ENCODE measurements at places on chromosomes 7 and 10. TPM values are rescaled to one million over a fixed set of nuclear protein-coding genes. Genes with fewer than 3 reads are reported as not detected.

DNA sequence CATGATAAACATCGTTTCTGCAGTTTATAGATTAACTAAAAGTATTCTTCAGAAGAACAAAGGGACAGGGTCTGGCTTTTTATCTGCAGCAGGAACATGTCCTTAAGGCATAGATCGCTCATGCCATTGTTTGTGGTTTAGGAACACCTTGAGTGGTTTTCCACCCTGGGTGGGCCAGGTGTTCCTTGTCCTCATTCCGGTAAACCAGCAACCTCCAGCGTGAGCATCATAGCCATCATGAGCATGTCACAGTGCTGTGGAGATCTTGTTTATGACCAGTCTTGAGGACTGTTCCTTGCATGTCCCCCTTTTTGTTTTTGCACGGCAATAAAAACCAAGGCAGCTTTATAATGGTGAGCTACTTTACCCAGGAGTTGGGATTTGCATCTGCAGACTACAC is 33.9 kb downstream of the STOX1 start:
- H3K36me3 ChIP-seq = no peaks in the 10 kb centered on the region
- no peak overlapping the region for H3K27ac ChIP-seq
- no peaks in the 10 kb centered on the region for H3K4me1 ChIP-seq
- no peaks in the 10 kb centered on the region for H3K27me3 ChIP-seq

DNA sequence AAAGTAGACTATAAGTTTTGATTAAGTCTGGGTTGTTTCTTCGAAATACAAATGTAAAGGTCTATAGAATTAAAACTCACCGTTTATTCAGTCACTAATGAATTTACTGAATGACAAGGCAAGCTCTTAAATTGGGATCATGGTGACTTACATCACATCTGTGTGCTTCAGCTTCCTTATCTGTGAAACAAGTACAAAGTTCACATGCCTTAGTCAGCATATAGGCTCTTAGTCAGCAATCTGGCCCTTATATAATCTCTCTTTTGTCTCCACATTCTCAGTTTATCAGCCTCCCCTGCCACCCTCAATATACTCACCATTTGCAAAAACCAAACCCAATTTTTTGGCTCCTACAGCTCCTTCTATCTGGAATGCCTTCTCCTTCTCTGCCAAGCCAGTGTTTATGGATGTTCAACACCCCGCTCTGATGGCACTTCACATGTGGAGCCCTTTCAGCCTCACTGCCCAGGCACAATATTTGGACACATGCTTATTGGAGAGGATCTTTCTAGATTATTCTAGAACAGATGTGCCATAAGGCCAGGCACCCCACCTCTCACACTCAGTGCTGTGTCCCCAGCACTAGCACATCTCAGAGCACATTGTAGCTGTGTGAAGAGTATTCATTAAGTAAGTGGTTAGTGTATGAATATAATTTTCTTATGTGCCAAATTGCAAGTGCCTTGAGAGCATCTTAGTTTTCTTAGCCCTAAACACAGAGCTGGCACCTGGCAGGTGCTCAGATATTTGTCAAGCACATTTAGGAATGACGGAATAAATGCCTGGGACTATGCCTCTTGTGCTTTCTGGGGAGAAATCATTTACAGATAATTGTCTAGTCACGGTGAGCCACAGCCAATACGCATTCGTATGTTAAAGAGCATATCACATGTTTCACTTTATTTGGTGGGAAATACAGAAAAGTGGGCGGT is 9.8 kb upstream of the LAMB1 start:
- H3K4me3 ChIP-seq = no peak overlapping the region
- peaks cover 4% of the 10 kb centered on the region for H3K27me3 ChIP-seq
- H3K36me3 ChIP-seq = no peaks in the 10 kb centered on the region
- no peak for DNase-seq

DNA sequence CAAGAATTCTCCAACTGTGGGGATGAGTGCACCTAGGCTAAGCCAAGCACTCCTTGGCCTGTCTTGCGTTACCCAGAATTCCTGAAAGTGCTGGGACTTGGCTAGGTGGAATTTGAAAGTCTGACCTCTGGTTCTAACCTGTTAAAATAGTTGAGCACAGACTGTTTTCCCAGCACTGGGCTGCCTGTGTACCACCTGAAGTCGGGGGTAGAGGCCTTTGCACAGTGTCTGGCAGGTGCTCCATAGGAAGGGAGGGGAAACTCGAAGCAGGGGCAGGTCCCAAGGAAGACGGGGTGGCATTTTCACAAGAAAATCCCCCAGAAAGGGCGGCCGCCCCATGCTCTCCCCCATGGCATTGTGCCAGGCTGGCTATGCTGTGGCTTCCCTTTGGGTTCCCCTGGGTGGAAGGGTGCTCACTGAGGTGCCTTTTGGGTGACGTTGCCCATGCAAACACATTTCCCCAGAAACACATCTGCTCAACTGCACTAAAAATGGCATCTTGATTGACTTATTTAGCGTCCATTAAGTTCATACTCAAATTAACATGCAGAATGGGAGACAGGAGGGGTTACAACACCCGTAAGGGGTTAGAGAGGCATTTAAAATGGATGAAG is 62.9 kb downstream of the SYPL1 start:
- H3K27me3 ChIP-seq = no peaks in the 10 kb centered on the region
- H3K27ac ChIP-seq = no peak overlapping the region
- no peak overlapping the region for H3K4me3 ChIP-seq
- DNase-seq = no peak
- no peaks in the 10 kb centered on the region for H3K4me1 ChIP-seq

C10orf88 gene
- total RNA-seq = 7.2 TPM

DNA sequence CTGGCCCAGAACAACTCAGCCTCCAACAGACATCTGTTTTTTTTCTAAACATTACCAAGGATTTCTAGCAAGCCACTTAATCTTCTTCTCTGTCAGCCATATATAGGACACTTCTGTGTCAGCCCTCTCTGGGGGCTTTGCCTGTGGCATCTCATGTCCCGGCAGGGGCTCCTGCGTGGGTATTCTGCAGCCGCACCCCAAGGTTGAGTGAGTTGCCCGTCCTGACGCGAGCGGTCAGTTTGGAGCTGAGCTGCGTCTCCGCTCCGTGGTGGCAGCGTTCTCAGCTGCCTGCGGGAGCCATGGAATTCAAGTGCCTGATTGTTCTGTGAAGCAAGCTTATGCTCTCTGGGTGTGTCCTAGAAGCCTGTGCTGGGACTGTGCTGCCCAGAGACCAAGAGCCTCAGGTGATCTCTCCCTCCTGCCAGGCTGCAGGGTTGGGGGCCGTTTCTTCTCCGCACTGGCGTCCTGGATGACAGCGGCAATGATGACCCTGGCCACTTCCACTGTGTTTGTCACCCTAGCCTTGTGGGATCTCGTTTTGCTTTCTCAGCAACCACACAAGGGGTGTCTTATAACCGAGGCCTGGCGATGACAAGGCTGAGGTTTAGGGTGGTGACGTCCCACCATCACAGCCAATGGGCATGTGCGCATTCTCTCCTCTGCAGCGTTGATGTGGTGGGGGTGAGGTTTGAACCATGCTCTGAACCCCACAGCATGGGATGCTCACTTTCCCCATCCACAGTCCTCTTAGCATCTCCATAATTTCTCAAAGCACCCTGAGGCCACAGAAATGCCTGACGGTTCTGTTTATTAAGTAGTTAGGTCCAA is 612.6 kb upstream of the FOXK1 start:
- H3K27ac ChIP-seq = no peak overlapping the region
- no peaks in the 10 kb centered on the region for H3K36me3 ChIP-seq
- no peaks in the 10 kb centered on the region for H3K4me1 ChIP-seq
- no peaks in the 10 kb centered on the region for H3K27me3 ChIP-seq
- no peak overlapping the region for H3K4me3 ChIP-seq

NEUROG3 gene
- total RNA-seq = not detected

- H3K36me3 ChIP-seq = no peaks in the 10 kb centered on the region
- H3K27ac ChIP-seq = no peak overlapping the region
- DNase-seq = no peak
- H3K4me1 ChIP-seq = no peaks in the 10 kb centered on the region
- H3K4me3 ChIP-seq = no peak overlapping the region
Observed at GRCh38 chr7:41731493-41732435, 28.9 kb upstream of the INHBA start.

RNF32 gene
- total RNA-seq = not detected

GIMAP7 gene
- 66.3 TPM for total RNA-seq

CPEB3 gene
- 6.9 TPM for total RNA-seq

CDH23 gene
- 6.0 TPM for total RNA-seq

DNA sequence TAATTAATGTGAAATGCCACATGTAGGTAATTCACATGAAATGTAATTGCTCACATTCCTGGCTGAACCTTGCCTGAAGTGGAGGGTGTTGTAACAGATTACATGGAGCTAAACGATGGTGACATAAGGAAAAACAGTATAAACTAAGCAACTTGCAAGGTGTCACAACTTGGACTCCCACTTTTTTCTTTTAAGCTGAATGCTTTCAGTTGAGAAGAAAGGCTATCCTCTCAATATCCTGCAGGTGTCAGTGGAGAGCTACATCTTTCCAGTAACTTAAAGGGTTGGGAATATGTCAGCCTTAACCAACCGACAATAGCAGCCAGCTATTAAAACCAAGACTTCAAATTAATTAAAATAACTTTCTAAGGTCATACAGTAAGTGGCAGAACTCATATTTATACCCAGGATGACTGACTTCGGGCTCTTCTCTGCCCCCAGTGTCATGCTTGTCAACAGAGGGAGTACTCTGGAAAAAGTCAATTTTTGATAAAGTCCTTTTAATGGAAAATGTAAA is 33.7 kb downstream of the NRBF2 start:
- no peaks in the 10 kb centered on the region for H3K27me3 ChIP-seq
- DNase-seq = peak; percentile 81
- H3K4me1 ChIP-seq = no peaks in the 10 kb centered on the region
- peaks cover 34% of the 10 kb centered on the region for H3K36me3 ChIP-seq
- H3K4me3 ChIP-seq = no peak overlapping the region

DNA sequence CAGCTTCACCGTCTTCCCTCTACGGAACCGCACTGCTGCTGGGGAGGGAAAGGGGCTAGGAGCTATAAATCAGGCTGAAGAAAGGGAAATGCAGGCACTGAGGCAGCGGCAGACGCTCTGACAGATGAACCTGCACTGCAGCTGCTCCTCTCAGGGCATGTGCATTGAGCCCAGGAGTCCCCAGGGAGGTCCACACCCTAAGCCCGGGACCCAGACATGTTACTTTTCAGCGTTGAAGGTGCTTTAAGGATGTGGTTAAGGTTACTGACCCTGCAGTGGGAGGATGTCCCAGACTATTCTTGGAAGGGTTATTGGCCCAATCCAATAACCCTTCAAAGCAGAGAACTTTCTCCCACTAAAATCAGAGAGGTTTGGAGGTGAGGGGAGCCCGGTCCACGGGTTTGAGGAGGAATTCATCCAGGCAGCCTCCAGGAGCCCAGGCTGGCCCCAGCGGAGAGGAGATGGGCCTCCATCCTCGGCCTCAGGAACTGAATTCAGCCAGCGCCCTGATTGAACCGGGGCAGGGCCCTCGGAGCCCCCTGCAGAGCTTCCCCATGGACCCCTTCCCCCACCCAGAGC is 75.4 kb downstream of the ADARB2 start:
- DNase-seq = no peak
- no peaks in the 10 kb centered on the region for H3K27me3 ChIP-seq
- peak overlapping the region; percentile 20 for H3K27ac ChIP-seq
- peaks cover 18% of the 10 kb centered on the region for H3K4me1 ChIP-seq

GRCh38 chr10:77849039-77849664 is 77.4 kb downstream of the DLG5 start:
- H3K36me3 ChIP-seq = peaks cover 32% of the 10 kb centered on the region
- DNase-seq = no peak
- H3K27ac ChIP-seq = no peak overlapping the region
- H3K4me1 ChIP-seq = peaks cover 8% of the 10 kb centered on the region

LIPJ gene
- total RNA-seq = not detected

- no peak overlapping the region for H3K4me3 ChIP-seq
- H3K27ac ChIP-seq = no peak overlapping the region
- no peaks in the 10 kb centered on the region for H3K36me3 ChIP-seq
Observed at GRCh38 chr7:127530148-127530547, 55.2 kb downstream of the GCC1 start.

TRIM50 gene
- not detected for total RNA-seq

DNA sequence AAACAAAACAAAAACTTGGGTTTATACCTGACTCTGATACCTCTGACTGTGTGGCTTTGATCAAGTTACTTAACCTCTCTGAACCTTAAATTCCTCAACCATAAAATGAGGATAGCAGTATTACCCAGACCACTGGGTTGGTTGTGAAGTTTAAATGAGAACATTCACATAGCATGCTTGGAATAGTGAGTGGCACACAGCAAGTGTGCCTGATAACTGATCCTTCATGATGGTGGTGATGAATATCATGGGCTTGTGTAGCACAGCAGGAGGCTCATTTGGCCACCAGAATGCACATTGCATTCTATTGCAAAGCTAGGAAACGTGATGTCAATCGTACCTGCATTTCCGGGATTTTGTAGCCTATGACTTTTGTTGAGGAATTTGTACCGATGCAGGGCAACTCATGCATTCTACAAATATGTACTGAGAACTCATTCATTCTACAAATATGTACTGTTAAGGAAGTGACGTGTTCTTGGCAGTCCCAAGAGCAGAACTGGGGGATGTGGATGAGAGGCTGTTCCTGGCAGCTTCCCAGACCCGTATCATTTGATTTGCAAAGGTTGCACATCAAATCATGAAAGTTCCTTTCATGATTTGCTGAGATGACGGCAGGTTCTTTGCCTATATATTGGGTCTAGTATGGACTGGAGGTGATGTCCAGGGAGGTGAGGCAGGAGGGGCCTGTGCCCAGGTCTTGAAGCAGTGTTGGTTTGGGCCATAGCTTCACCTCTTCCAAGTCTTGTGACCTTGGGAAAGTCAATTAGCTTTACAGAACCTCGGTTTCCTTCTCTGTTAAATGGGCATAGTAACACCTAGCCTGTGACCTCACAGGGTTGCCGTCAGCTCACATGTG is 94.6 kb upstream of the SMNDC1 start:
- H3K4me3 ChIP-seq = no peak overlapping the region
- no peaks in the 10 kb centered on the region for H3K27me3 ChIP-seq
- H3K27ac ChIP-seq = no peak overlapping the region
- no peaks in the 10 kb centered on the region for H3K36me3 ChIP-seq

GRCh38 chr7:100021297-100021696 is 5.9 kb downstream of the ZKSCAN1 start:
- no peak overlapping the region for H3K27ac ChIP-seq
- H3K4me1 ChIP-seq = peaks cover 7% of the 10 kb centered on the region
- no peaks in the 10 kb centered on the region for H3K27me3 ChIP-seq
- DNase-seq = no peak
- H3K36me3 ChIP-seq = peaks cover 32% of the 10 kb centered on the region

- H3K27ac ChIP-seq = no peak overlapping the region
- H3K36me3 ChIP-seq = no peaks in the 10 kb centered on the region
- H3K4me1 ChIP-seq = no peaks in the 10 kb centered on the region
- H3K27me3 ChIP-seq = no peaks in the 10 kb centered on the region
- DNase-seq = no peak
- no peak overlapping the region for H3K4me3 ChIP-seq
Observed at GRCh38 chr10:115861455-115861854, 411.6 kb downstream of the GFRA1 start.

Measured in natural killer cell (primary cell).